ENCODE measurements at places on chromosomes 5 and 9.

DNA sequence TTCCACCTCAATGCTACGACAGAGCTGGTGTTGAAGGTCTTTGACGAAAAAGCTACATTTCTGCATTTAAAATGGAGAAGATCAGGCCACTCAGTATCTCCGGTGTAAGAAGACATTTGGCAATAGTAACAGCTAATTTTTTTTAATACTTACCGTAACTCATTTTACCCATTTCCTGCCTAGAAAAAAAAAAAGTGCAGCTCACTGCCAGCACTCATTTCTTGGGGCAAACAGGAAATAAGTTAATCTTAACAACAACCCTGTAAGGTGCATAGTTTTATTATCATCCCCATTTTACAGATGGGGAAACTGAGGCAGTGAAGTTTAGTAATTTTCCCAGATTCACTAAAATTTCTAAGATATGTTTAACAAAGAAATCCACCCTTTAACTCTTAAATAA is 27.4 kb upstream of the KCNMB1 start:
- no peak for DNase-seq

DNA sequence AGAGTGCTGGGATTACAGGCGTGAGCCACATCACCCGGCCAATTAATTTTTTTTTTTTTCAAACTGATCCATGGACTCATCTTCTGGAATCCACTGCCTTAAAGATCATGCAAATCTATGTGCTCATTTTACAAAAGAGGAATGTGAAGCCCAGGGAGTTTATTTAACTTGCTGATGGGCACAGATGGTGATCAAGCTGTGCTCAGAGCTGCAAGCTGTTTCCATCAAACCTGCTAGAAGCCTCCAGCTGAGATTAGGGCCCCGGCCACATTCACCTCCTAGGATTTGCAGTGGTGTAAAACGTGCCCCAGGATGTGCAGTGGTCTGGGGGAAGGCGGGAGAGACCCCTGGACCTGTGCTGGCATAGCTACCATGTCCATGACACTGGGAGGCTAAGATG is 56.1 kb upstream of the TUT7 start:
- DNase-seq = no peak

DNA sequence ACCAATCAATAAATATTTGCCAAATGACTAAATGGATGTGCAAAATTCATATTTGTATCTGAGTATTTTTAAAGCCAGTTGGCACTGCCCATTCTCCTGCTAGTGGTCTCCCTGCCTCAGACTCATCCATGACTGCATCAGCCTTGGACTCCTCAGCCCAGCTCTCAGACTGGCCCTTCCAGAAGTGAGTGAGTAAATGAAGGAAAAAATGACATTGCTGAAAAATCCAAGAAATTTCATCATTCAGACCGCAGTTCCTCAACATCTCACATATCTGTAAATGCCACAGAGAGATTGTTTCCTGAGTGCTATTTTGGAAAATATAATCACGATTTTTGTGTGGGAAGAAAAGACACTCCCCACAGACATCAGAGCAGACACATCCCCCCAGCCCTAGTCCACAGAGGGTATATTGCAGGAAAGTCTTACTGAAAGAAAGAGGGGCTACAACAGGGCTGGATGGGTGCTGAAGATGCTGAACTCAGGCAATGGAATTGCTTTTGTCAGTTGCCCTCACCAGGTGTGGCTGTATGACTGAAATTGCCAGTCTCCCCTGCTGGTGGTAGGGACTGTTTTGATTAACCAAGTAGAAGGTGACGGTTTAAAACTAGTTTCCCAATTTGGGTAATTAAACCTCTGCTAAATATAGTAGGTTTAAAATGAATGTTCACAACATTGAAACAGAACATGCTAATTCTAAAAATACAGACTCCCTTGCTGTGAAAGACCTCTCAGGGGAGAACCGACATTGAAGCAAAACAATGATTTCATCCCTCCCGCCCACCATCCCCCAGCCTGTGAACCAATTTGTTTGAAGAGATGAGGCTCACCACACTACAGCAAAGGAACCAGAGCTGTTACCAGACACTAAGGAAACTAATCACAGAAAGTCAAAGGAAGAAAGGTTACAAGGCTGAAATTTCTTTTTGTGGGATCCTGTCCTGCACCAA is 158.8 kb downstream of the DEPDC1B start:
- peak; percentile 32 for DNase-seq

DNA sequence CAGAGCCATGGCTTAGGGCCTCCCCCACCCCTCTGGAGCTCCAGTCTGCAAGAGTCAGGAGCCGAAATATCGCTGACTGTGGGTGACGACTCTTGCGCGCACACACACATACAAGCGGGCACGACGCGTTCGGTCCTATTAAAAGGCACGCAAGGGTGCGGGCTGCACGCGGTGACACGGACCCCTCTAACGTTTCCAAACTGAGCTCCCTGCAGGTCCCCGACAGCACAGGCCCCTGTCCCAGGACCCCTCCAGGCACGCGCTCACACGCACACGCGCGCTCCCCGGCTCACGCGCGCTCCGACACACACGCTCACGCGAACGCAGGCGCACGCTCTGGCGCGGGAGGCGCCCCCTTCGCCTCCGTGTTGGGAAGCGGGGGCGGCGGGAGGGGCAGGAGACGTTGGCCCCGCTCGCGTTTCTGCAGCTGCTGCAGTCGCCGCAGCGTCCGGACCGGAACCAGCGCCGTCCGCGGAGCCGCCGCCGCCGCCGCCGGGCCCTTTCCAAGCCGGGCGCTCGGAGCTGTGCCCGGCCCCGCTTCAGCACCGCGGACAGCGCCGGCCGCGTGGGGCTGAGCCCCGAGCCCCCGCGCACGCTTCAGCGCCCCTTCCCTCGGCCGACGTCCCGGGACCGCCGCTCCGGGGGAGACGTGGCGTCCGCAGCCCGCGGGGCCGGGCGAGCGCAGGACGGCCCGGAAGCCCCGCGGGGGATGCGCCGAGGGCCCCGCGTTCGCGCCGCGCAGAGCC is at the start of gene GRIN1:
TSS of gene GRIN1 (plus strand) at position 433 of the 746 bp plus-strand sequence. CDS start 333 bp downstream, outside the sequence.
- DNase-seq = no peak

- DNase-seq = no peak
Observed at GRCh38 chr5:53392073-53392472, 88.4 kb upstream of the FST start.

GRCh38 chr9:100426530-100427365 is at the start of gene MSANTD3:
TSS of gene MSANTD3 (plus strand) at chr9:100427143. CDS start at chr9:100441939, 14,796 bp downstream.
- peak; percentile 76 for DNase-seq

- no peak for DNase-seq
Observed at GRCh38 chr5:123813937-123814624, 302.1 kb downstream of the CSNK1G3 start.

DNA sequence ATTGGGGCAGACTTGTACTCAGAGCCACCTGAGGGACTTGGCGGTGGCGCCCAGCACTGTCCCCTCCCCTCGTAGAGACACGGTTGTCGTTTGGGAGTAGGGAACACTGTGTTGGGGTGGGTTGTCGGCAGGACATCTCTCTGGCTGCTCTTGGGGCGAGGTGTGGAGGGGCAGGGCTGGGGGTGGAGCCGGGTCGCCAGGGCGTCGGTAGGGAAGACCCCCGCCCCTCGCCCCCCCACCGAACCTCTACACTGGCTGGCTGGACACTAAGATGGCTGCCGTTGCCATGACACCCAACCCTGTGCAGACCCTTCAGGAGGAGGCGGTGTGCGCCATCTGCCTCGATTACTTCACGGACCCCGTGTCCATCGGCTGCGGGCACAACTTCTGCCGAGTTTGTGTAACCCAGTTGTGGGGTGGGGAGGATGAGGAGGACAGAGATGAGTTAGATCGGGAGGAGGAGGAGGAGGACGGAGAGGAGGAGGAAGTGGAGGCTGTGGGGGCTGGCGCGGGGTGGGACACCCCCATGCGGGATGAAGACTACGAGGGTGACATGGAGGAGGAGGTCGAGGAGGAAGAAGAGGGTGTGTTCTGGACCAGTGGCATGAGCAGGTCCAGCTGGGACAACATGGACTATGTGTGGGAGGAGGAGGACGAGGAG is 778 bp downstream of the TRIM41 start:
- no peak for DNase-seq

GRCh38 chr5:32172923-32173266 is 1.2 kb downstream of the GOLPH3 start:
- no peak for DNase-seq
